ENCODE measurements at places on chromosomes 4 and X.

DNA sequence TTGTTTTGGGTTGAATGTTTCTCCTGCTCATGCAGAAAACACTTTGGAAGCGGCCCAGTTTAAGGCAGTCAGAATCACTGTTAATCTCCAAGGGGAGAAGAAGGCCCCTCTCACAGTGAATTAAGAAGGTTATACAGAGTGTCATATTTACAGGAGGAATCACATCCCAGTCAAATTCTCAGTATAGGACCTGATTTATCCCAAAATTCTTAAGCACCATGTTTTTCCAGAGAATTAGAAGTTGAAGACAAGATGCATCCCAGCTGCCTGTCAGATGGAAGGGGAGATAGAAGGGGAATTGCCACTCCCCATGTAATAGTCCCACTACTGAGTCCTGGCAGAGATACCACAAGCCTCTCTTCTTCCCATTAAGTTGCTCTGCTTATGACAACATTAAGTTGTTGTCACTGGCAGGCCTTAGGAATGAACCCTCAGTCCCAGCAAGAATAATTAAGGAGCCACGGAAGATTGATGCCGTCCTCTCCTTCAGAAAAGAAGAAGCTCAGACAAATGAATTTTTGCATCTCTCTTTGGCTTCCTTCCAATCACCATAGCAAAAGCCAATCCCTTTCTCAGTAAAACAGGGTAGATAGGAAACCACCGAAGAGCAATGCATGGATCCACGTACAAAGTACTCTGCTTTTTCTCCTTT, 138.4 kb downstream of the LDB2 start:
- DNase-seq = no peak

- DNase-seq = no peak
Measured at GRCh38 chr4:7295911-7296660, 103.7 kb downstream of the SORCS2 start.

- DNase-seq = no peak
Measured at GRCh38 chr4:37597034-37597433, 89.1 kb downstream of the RELL1 start.

DNA sequence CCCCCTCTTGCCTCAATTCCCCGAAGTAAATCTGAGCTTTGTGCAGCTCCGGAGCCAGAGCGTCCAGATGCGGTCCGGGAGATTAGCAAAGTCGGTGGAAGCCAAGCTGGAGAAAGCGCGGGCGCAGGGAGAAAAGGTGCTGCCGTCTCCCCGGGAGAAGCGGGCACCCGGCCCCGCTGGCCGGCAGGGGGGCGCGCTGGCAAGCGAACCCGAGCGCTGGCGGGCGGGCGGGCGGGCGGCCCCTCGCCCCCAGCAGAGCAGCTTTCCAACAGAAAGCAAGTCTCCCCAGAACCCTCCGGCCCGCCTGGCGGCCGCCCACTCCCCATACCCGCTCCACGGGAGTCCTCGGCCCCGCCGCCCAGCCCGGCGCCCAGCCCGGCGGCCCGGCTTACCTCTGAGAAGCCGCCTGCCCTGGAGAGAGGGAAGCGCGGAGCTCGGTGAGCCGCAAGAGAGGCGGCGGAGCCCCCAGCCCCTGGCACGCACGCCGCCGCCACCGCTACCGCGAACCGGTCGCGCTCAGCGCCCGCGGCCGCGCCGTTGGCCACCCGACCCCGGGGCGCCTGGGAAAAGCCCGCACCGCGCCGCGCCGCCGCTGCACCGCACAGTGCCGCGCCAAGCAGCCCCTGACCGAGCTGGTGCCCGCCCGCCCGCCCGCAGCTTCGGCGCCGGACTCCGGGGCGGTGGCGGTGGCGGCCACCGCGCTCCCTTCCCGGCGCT, 529 bp upstream of the CITED1 start:
- DNase-seq = no peak

Measured in stimulated activated CD4-positive, alpha-beta T cell treated with anti-CD3 and anti-CD28 coated beads, Interleukin-15, amount 100 ng/mL, for 48 hours (primary cell).